ENCODE measurements at places on chromosomes 5 and 9. TPM values are rescaled to one million over a fixed set of nuclear protein-coding genes. Genes with fewer than 3 reads are reported as not detected.
A peak's percentile ranks its signal among the peaks of the same experiment; 100 is the strongest.

DNA sequence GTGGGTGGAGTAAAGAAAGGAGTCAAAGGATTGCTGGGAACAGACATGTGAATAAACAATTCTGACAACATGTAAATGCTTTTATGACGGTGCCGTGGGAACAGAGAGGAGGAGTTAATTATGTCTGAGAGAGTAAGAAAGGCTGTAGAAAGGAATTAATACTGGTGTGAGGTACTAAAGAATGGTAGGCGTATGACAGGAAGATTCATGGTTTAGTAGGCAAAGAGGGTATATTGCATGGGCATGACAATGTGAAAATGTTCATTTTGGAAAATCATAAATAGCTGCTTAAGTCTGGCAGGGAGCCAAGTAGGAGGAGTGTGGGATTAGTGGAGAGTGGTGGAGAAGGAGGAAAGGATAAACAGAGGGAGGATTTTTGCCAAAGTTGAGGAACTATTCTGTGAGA, 19.7 kb downstream of the NAA35 start:
- H3K4me3 ChIP-seq, result no peak overlapping the region
- peaks cover 13% of the 10 kb centered on the region for H3K4me1 ChIP-seq
- H3K27ac ChIP-seq, result no peak overlapping the region
- no peak for DNase-seq
- H3K36me3 ChIP-seq, result peaks cover 77% of the 10 kb centered on the region
- H3K27me3 ChIP-seq, result no peaks in the 10 kb centered on the region

GRCh38 chr5:76742583-76742982, 26.7 kb downstream of the F2R start:
- no peak overlapping the region for H3K4me3 ChIP-seq
- DNase-seq, result no peak
- H3K27ac ChIP-seq, result no peak overlapping the region
- no peaks in the 10 kb centered on the region for H3K27me3 ChIP-seq
- H3K4me1 ChIP-seq, result no peaks in the 10 kb centered on the region
- no peaks in the 10 kb centered on the region for H3K36me3 ChIP-seq

- H3K27me3 ChIP-seq, result no peaks in the 10 kb centered on the region
- no peaks in the 10 kb centered on the region for H3K4me1 ChIP-seq
- H3K4me3 ChIP-seq, result no peak overlapping the region
- DNase-seq, result no peak
These were observed 185.2 kb upstream of the RGMB start for GRCh38 chr5:98588215-98588614.

DMRT2 gene
- total RNA-seq, result 2.3 TPM

- peaks cover 52% of the 10 kb centered on the region for H3K4me1 ChIP-seq
- H3K27me3 ChIP-seq, result no peaks in the 10 kb centered on the region
- H3K4me3 ChIP-seq, result no peak overlapping the region
- peak overlapping the region; percentile 27 for H3K27ac ChIP-seq
- no peaks in the 10 kb centered on the region for H3K36me3 ChIP-seq
These were observed 113.0 kb upstream of the TRIM32 start for GRCh38 chr9:116574027-116574679.

- no peak overlapping the region for H3K27ac ChIP-seq
- H3K36me3 ChIP-seq, result no peaks in the 10 kb centered on the region
- H3K4me1 ChIP-seq, result no peaks in the 10 kb centered on the region
- no peak overlapping the region for H3K4me3 ChIP-seq
These were observed 89.7 kb upstream of the PRLR start for GRCh38 chr5:35320029-35320428.

DNA sequence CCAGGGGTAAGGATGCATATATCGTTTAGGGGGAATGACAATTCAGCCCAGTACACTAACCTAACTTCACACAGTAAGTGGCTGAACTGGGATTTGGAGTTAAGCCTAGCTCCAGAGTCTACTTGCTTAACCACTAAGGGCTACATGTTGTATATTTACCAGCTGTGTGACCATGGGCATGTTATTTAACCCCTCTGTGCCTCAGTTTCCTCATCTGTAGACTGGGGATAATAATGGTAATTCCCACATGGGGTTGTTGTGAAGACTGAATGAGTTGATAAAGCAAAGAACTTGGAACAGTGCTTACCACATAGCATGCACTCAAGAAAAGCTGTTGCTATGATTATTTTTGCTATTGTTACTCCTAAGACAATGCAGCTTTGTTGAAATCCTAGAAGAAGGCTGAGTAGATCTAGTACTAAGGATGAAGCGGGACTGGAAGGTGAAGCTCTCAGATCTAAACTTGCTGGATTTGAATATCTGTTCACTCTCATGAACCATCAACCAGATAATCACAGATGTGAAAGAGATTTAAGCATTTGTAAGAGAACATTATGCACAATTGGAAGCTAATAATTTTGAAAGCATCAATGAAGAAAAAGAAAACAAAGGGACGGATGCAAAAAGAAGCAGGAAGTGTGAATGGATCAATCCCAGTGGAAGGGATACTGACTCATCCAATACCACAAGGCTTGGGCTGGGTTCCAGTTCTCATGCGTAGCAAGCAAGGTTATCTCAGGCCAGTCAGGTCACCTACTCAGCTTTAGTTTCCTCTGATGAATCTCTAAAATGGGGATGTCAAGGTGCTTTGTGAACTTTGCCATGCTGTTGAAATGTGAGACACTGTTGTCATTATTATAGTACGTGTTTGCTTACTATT, 78.5 kb upstream of the TBC1D2 start:
- H3K4me3 ChIP-seq, result no peak overlapping the region
- H3K27me3 ChIP-seq, result no peaks in the 10 kb centered on the region
- no peaks in the 10 kb centered on the region for H3K4me1 ChIP-seq
- H3K36me3 ChIP-seq, result no peaks in the 10 kb centered on the region

DNA sequence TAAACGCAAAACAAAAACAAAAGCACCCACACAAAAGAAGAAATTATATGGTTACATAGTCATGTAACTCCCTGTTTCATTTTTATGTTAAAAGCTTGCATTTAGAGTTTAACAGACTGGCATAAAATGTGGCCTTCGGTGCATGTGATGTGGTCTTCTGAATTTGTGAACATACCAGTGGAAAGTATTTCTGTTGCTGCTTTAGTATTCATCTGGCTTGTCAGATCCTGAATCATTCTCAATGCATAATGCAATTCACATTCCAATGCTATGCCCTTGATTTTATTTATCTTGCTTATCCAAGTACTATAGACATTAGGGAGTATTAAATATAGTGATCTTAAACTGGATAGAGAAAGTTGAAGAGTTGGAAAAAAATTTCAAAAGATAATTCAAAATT, 740.2 kb upstream of the ZNF608 start:
- no peak for DNase-seq
- H3K4me1 ChIP-seq, result peaks cover 12% of the 10 kb centered on the region
- H3K27me3 ChIP-seq, result no peaks in the 10 kb centered on the region
- H3K4me3 ChIP-seq, result no peak overlapping the region
- H3K27ac ChIP-seq, result no peak overlapping the region

DNA sequence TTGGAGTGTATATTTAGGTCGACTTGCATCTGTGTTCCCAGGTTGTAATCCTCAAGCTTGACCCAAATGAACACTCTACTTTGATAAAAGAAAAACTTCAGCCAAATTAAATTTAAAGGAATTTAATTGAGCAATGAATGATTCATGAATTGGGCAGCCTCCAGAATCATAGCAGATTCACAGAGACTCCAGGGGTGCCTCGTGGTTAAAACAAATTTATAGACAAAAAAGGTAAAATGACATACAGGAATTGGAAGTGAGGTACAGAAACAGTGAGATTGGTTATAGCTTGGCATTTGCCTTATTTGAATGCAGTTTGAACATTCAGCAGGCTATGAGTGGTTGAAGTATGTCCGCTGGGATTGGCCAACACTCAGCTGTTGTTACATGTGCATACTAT, 21.6 kb upstream of the SPATA31D4 start:
- H3K27ac ChIP-seq, result no peak overlapping the region
- no peak for DNase-seq
- H3K4me3 ChIP-seq, result no peak overlapping the region
- no peaks in the 10 kb centered on the region for H3K27me3 ChIP-seq
- H3K36me3 ChIP-seq, result no peaks in the 10 kb centered on the region

DNA sequence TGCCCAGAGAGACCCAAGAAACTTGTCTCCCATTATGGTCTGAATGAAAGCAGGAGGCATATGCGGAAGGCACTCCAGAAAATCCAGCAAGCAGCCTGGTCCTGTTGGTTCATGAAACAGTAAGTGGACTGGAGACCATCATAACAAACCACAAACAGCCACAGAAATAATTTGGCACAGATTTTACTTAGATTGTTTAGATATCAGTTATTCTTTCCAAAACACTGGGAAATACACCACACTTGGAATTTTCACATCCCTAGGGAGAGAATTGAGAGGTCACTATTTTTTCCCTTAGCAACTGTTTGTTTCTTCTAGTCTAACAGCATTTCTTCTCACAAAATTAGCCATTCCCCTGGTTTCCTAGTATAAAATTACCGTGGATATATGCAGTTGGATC, 300.8 kb downstream of the OSTF1 start:
- no peaks in the 10 kb centered on the region for H3K27me3 ChIP-seq
- H3K36me3 ChIP-seq, result no peaks in the 10 kb centered on the region
- no peaks in the 10 kb centered on the region for H3K4me1 ChIP-seq
- no peak for DNase-seq
- no peak overlapping the region for H3K27ac ChIP-seq

GRCh38 chr5:143244990-143245389, 158.5 kb downstream of the NR3C1 start:
- peak overlapping the region; percentile 81 for H3K27ac ChIP-seq
- no peaks in the 10 kb centered on the region for H3K36me3 ChIP-seq
- no peaks in the 10 kb centered on the region for H3K27me3 ChIP-seq
- no peak overlapping the region for H3K4me3 ChIP-seq

- H3K4me1 ChIP-seq, result peaks cover 11% of the 10 kb centered on the region
- peaks cover 5% of the 10 kb centered on the region for H3K27me3 ChIP-seq
- H3K4me3 ChIP-seq, result no peak overlapping the region
- no peaks in the 10 kb centered on the region for H3K36me3 ChIP-seq
- no peak overlapping the region for H3K27ac ChIP-seq
- peak; percentile 58 for DNase-seq
These were observed 244.1 kb downstream of the ADGRV1 start for GRCh38 chr5:90802474-90803317.

- DNase-seq, result no peak
- no peaks in the 10 kb centered on the region for H3K27me3 ChIP-seq
- H3K4me3 ChIP-seq, result no peak overlapping the region
- no peak overlapping the region for H3K27ac ChIP-seq
These were observed 11.7 kb upstream of the OR13D1 start for GRCh38 chr9:104682642-104683041.

DMGDH gene
- total RNA-seq, result 3.5 TPM

GRCh38 chr9:74639112-74639511, 142.0 kb downstream of the RORB start:
- no peaks in the 10 kb centered on the region for H3K4me1 ChIP-seq
- no peak overlapping the region for H3K27ac ChIP-seq
- H3K36me3 ChIP-seq, result no peaks in the 10 kb centered on the region
- DNase-seq, result no peak
- no peak overlapping the region for H3K4me3 ChIP-seq
- no peaks in the 10 kb centered on the region for H3K27me3 ChIP-seq

- no peaks in the 10 kb centered on the region for H3K36me3 ChIP-seq
- DNase-seq, result peak; percentile 29
- no peak overlapping the region for H3K4me3 ChIP-seq
- H3K27ac ChIP-seq, result no peak overlapping the region
These were observed 56.2 kb upstream of the TNFSF15 start for GRCh38 chr9:114861922-114862605.

- H3K27ac ChIP-seq, result peak overlapping the region; percentile 6
- no peaks in the 10 kb centered on the region for H3K27me3 ChIP-seq
- no peak overlapping the region for H3K4me3 ChIP-seq
- peak; percentile 88 for DNase-seq
- no peaks in the 10 kb centered on the region for H3K36me3 ChIP-seq
These were observed 47.3 kb downstream of the WNK2 start for GRCh38 chr9:93231121-93231694.
